ENCODE measurements at places on chromosomes 4 and X. TPM values are rescaled to one million over a fixed set of nuclear protein-coding genes. Genes with fewer than 3 reads are reported as not detected.

Gene CXCL9
- total RNA-seq = 1.3 TPM

GRCh38 chrX:148904421-148905111 is 404.1 kb downstream of the AFF2 start:
- no peak for DNase-seq

DNA sequence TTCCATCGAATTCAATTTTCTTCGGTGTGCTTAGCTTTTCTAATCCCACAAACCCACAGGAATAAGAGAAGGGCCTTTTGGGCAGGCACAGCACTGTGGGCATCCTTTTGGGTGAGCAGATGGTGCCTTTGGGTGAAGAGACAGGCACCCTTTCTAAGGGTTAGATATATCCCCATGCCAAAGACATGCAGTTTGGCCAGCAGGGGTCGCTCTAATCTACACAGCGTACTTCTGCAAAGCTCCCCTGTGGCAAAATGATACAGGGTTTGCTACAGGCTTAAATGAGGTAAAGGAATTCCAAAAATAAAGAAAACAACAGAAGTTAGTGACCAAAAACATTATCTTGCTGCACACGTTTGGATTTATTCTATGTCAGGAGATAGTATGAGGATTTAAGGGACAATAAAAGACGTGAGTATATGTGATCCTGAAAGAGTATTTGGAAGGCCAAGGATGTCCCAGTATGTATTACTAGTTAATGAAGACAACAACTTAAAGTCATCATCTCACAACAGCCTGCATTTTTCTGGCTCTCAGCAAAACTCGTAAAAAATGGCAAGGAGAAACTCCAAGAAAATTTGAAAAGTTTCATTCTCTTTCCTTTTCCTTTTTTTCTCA is 49.5 kb downstream of the PHEX start:
- peak; percentile 38 for DNase-seq

Gene HMGB3
- total RNA-seq = 9.8 TPM

- no peak for DNase-seq
Measured at GRCh38 chrX:109714340-109714958, 18.6 kb downstream of the ACSL4 start.

Gene TRIM60
- total RNA-seq = not detected

Gene IGSF1
- 0.66 TPM for total RNA-seq

- no peak for DNase-seq
Measured at GRCh38 chr4:182063651-182064050, 179.6 kb upstream of the TENM3 start.

Gene FAT1
- total RNA-seq = 241 TPM

Gene GABRA4
- total RNA-seq = 0.99 TPM

Gene CT45A2
- not detected for total RNA-seq

- peak; percentile 92 for DNase-seq
Measured at GRCh38 chr4:6749340-6750171, 33.0 kb upstream of the KIAA0232 start.

DNA sequence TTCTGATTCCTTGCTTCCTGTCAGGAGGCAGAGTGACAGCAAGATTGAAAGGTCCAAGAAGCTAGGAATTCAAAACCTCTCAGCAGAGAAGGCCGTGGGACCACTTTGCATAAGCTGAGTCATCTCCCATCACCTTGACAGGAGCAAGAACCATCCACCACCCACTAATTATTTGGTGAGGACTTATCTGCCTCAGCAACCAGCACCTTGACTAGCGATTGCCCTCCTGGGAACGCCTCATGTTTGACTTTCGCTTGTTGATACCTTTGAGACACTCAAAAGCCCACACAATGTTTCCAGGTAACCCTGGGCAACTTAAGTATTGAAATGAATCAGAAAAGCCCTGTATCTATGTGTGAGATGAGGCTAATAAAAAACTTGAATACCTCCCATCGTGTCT is 233.5 kb upstream of the GYPA start:
- DNase-seq = no peak

GRCh38 chr4:74716436-74716765 is 77.9 kb downstream of the BTC start:
- DNase-seq = no peak

Gene RNF175
- not detected for total RNA-seq

DNA sequence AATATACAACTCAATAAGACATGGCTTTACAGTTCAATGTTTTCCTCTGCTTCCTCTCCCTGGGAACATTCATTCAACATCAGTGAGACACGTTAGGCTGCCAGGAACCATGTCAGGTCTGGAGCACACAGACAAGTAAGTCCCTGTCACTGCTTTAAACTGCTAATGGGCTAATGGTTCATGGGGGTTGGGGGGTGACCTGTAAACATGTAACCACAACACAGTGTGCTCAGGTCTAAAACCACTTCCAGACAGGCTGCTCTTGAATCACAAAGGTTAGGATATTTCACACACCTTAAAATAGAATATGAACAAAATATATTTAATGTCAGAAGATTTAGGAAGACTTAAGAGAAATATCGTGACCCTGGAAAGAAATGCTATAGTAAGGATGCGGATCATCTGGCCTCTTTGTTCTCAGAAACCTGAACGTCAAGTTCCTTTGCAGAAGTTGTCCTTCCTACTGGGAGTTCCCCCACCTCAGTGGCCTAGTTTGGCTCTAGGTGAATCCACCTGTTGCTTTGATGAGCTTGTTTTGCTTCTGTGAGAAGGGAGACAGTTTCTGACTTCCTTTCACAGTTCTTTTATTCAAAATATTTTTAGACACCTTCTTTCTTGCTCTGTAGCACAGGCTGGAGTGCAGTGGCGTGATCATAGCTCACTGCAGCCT is 359.9 kb downstream of the UNC5C start:
- no peak for DNase-seq

DNA sequence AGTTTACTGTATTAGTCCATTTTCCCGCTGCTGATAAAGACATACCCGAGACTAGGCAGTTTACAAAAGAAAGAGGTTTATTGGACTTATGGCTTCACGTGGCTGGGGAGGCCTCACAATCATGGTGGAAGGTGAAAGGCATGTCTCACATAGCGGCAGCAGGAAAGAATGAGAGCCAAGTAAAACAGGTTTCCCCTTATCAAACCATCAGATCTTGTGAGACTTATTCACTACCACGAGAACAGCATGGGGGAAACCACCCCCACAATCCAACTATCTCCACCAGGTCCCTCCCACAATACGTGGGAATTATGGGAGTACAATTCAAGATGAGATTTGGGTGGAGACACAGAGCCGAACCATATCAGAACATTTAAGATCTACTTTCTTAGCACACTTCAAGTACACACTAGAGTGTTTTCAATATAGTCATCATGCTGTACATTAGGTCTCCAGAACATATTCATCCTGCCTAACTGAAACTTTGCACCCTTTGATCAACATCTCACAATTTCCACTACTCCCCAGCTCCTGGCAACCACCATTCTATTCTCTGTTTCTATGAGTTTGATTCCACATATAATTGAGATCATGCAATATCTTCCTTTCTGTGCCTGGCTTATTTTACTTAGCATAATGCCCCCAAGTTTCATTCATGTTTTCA is 341.0 kb downstream of the ARHGAP24 start:
- DNase-seq = no peak

GRCh38 chrX:57929373-57929772 is 19.1 kb upstream of the ZXDA start:
- no peak for DNase-seq

Gene SHROOM4
- total RNA-seq = 3.2 TPM

DNA sequence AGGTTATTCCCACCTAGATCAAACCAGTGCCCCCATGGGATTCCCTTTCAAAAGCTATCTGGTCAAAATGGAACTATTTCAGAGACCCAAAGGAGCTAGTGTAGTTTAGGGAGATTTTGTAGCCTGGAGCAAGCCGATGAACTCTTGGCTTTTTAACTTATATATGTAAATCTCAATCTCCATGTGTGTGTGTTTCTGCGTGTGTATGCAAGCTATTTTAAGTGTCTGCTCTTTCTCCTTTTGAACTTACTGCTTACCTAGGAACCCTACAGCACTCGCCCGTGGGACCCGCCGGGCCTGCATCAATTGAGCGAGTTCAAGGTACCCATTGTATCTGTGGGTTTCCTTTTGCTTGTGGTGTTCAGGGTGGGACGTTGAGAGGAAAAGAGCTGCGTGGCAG is 10.4 kb downstream of the CSTF2 start:
- DNase-seq = no peak

Data from mucosa of descending colon (tissue), 3 donors.